ENCODE measurements at places on chromosomes 7 and 10.

DNA sequence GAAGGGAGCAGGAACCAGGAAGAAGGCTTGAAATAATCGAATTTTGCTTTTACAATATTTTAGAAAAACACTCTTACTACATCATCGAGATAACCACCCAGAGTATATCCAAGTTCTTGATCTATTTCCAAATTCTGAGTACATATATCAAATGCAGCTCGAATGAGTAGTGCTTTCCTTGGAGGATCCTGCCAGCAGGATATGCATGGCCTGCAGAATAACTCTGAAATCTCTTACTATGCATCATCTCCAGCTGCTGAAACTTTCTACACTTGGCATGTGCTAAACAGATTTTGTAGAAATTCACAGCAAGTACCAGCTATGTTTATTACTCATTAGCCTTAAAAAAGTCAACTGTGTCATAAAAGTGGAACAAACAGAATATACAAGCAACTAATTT lies 44.0 kb upstream of the ANK3 start:
- no peak for DNase-seq

- DNase-seq = no peak
These were observed 155.2 kb upstream of the TPK1 start for GRCh38 chr7:144991041-144991440.

DNA sequence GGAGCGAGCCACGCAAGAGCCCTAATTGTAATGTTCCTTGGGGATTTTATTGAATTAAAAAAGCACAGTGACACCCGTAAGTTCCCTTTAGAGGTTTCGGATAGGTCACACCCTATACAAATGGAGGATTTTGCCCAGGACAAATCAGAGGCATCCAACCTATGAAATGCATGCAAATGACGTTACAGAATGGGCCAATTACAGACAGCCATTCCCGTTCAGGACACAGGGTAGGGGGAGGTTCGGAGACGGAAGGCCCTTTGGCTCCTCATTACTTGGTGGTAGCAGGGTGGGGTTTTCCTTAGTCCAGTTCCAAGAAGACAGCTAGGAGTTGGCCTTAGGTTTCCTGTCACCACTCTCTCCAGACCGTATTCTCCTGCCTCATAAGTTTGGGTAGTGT lies 754.1 kb downstream of the IPMK start:
- DNase-seq = no peak

GRCh38 chr10:113987805-113988204 lies 55.9 kb upstream of the ADRB1 start:
- peak; percentile 47 for DNase-seq

- no peak for DNase-seq
These were observed 2.6 kb upstream of the GATA3 start for GRCh38 chr10:8051851-8052257.

DNA sequence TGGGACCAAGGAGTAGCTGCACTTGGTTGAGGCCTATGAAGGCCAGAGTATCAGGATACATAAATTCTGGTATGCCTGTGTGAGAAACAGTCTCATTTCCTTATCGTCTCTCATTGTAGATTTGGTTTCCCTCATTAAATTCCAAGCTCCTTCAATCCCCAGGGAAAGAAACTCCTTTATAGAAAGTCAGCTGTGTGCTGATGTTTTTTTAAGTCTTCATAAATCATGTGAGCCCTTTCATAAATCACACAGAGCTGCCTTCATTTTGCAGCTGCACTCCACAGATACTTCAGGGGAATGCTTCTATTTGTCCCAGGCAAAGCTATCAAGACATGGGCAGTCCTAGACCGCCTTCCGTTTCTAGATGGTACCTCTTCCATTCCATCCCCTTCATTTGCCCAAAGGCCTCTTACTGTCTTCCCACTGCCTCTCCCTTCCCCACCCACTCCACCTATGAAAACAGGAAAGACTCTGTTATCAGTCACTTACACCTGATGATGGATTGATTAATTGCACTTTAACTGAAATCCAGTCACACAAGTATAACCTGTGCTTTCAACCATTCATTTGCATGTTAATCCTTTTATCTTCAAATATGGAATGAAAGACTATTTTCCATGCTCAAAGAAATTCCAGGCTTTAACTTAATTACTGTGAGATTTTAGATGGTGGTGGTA lies 290.2 kb downstream of the C7orf25 start:
- DNase-seq = no peak

GRCh38 chr10:51340845-51341610 lies 266.7 kb downstream of the PRKG1 start:
- DNase-seq = no peak

DNA sequence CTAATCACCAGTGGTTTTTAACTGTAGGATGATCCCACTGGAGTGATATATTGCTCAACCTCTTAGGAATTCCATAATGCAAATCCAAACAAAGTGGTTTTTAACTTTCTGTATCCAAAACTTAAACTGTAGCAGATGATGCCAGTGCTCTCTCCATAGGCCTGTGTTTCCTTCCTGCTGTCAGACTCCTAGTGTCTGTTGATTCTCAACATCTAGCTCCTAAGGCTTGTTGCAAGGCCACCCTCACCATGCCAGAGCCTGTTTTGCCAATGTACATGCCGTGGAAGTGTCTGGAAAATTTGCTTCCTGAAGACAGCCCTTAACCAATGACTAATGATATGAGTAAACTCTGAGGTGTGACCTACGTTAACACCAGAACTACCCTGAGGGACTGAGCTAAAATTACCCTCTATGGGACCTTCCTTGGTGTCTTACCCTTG lies 39.3 kb downstream of the C1GALT1 start:
- DNase-seq = no peak

GRCh38 chr7:17623546-17624185 lies 316.6 kb downstream of the SNX13 start:
- DNase-seq = no peak

GRCh38 chr10:48481385-48481784 lies 123.5 kb downstream of the ARHGAP22 start:
- DNase-seq = no peak

- no peak for DNase-seq
These were observed 30.1 kb upstream of the PAXIP1 start for GRCh38 chr7:155032978-155033377.

DNA sequence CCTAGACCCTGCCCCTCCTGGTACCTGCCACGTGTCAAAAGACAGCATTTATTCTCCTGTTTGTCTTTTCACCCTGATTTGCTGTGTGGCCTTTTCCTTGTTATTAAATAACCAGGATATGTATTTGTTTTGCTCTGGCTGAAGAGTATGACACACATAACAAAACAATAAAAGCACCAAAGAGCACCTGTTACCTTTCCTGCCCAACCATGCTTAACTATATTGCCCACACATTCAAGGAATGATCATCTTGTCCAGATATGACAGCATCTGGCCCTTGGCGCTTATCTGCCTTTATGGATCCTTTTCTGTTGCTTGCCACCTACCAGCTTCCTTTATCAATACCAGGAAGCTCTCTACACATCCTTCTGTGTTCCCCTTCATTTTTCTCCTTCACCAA lies 357.7 kb downstream of the FGFR2 start:
- DNase-seq = no peak

- DNase-seq = no peak
These were observed 61.6 kb upstream of the UNC5B start for GRCh38 chr10:71150796-71151195.

GRCh38 chr7:127769696-127770400 lies 117.9 kb downstream of the SND1 start:
- DNase-seq = no peak

GRCh38 chr7:91007371-91007770 lies 256.9 kb upstream of the FZD1 start:
- DNase-seq = no peak

GRCh38 chr10:69951658-69952057 lies 101.0 kb upstream of the MACROH2A2 start:
- no peak for DNase-seq

DNA sequence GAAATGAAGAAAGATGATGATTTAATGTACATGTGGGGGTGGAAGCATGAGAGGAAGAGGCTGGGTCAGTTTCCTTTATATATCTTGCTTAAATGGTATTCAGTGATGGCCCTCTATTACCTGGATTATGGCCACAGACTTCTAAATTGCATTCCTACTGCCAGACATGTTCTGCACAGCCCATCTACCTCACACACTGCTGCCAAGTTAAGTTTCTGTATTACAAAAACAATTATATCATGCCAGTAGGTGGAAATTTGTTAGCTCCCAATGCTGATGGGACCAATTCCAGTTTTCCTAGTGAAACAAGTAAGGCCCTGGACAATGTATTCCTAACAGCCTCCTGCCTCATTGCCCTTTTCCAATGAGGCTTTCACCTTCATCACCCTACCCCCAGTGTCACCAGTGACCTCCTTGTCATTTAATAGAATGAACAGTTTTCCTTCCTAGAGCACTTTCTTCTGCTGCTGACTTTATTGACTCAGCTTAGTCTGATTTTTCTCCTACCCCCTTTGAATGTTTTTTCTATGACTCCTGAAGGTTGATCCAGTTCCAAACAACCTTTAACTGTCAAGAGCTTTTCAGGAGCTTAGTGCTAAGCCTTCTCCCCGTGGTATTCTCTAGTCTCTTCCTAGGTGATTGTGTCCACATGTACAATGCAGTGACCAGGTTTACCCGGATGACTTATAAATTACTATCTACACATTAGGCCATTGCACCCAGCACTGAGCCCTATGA lies 316.6 kb upstream of the ANKRD30A start:
- no peak for DNase-seq

DNA sequence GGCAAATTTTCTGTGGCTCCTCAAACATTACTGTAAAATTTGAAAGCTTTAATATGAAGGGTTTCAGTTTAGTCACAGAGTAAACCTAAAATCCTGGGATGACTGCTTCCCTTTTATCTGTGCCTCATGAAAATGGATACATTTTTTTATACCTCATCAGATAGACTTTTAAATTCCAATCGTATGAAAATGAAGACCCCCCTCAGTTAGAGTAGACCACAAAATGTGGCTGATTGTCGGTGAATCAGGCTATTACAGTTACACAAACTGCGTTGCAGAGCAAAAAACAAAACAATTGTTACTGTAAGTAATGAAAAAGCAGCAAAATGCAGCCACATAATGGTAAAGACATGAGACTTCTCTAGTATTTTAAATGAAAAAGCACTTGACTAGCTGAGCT lies 296.2 kb downstream of the CNTNAP2 start:
- no peak for DNase-seq

- DNase-seq = no peak
These were observed 123.6 kb downstream of the EMX2 start for GRCh38 chr10:117666166-117666565.

GRCh38 chr7:102991077-102991539 lies 78.3 kb downstream of the LRRC17 start:
- DNase-seq = no peak

GRCh38 chr10:69477968-69478597 lies 26.8 kb downstream of the TSPAN15 start:
- DNase-seq = no peak

DNA sequence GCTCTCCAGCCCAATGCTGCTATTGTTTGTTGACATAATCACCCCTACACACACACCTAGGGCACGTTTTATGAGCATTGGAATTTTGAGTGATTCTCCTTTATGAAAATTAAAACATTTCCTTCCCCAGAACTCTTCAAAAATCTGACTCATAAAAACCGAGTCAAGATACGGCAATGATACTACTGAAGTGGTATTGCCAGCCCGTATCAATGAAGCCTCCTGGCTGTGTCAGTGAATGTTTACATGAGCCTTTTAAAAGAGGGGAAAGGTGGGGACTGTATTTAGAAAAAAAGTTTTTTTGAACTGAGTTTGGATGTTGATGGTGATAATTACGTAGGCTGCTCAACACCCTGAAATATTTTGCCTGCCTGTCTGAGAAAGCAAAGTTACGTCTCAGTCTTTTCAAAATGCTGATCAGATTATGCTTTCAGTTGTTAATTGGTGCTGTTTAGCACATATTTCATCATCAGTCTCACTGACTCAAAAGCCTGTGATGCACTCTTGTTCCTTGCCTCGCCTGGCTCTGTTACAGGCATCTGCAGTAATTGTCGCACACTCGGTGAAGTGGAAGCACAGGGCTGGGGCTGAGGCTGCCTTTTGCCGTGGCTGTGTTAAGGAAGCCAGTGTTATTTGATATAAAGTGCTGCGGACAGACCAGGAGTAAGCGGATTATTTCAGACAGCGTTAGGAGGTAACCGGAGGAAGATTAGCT lies 157.4 kb upstream of the TCF7L2 start:
- DNase-seq = no peak

GRCh38 chr7:130958846-130959245 lies 224.8 kb upstream of the KLF14 start:
- DNase-seq = no peak

DNA sequence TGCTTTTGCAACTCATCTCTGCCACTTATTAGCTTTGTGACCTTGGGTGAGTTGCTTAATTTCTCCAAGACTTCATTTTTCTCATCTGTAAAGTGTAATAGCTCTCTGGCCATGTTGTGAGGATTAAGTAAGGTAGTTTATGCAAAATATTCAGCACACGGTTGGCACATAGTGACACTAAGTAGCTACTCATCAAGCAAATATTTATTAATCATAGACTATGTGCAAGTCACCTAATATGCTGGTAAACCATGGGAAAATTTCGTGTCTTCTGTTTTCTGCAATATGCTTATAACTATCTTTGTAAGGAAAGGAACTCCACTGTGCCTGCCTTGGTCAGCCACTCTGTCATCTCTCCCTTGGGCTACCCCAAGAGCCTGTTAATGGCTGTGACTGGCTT lies 50.3 kb upstream of the EGR2 start:
- no peak for DNase-seq
